Muscle of arm (tissue), 14 donors: ENCODE measurements at places on chromosomes 7 and 10. TPM values are rescaled to one million over a fixed set of nuclear protein-coding genes. Genes with fewer than 3 reads are reported as not detected.
A peak's percentile ranks its signal among the peaks of the same experiment; 100 is the strongest.

DNA sequence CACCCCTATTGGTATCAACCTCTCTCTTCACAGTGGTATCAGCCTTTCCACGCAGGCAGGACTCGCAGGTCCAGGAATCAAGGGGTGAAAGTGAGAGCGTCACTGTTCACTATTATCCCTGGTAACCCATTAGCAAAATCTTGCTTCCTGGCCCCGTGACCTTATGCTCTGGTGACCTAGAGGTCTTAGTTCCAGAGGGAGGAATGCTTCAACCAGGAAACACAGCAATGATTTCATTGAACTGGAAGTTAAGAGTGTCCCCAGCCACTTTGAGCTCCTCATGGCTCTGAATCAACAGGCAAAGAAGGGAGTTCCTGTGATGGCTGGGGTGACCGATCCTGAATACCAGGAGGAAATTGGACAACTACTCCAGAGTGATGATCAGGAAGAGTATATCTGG lies 90.6 kb downstream of the CUL2 start:
- no peak for DNase-seq

The SDK1 gene
- polyA plus RNA-seq, result 3.2 TPM

The ADCY1 gene
- polyA plus RNA-seq, result 18.9 TPM

The CNPY1 gene
- not detected for polyA plus RNA-seq

DNA sequence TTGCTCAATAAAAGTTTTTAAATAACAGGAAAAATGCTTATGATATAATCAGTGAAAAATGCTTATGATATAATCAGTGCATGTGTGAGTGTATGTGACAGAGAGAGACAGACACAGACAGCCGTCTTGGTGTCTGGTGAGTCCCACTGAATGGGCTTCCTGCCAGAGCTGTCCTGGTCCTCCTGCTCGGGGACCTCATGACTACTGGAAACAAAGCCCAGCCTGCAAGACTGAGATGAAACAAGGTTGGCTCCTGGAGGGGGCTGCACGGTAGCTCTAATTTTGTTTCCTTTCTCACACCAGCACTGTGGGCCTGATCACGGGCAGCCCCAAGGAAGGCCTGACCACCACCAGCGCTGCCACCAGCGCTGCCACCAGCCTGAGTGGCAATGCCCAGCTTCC lies 57.3 kb downstream of the NRP1 start:
- peak; percentile 39 for DNase-seq
